ENCODE measurements at places on chromosomes 3 and 15.
A peak's percentile ranks its signal among the peaks of the same experiment; 100 is the strongest.

DNA sequence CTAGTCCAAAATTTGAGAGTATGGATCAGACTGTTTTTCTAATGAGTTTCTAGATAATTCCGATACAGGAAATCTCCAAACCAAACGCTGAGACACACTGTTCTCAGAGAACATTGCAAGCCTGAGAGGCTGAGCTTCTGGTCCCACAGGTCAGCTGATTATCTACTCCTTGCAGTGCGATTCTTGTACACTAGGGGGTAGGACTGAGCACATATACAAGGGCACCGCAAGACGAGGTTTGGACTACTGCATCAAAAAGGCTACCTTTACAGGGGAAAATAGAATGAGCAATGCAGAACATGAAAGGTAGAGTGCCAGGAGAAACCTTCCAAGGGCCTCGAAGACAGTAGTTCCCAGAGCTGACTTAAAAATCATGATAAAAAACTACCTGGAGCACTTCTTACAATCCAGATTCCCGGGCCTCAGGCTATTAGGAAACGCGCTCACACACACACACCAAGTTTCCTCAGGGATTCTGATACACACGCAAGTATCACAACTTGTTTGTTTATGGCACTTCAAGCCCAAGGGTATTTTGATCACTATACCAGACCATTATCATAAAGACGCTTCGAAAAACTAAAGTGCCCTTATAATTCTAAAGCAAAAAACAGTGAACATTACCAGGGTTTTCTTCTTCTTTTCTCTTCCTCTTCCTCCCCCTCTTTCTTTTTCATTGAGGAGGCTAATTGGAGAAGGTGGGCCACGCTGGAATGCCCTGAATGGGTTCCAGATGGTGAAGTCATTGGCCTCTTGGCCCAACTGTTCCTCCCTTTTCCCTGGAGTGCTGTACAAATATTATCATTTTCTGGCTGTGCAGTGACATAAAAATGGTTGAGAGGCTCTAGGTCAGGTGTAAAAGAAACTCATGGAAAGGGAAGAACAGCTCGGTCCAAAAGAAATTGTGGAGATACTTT is 61.8 kb downstream of the SLC12A8 start:
- DNase-seq = no peak

GRCh38 chr3:79097964-79098660 is 669.7 kb downstream of the ROBO1 start:
- peak; percentile 77 for DNase-seq

DNA sequence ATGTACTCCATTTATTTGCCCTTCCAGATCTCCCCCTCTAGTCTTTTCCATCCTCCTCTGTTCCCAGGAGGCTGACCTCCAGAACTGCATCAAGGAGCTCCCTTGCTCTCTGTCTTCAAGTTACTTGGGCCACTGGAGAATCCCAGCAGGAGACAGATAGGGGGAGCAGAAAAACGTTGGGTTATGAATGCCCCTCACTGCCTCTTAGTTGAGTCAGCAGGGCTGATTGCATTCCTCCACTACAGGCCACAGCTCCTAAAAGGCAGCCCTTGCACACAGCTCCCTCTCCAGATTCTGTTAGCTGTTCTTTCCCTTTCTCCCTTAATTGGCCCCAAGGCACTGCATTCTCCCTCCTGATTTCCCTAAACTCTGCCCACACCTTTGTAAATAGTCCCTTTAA is 12.4 kb upstream of the CEP152 start:
- peak; percentile 71 for DNase-seq

- DNase-seq = no peak
Observed at GRCh38 chr3:70789878-70790277, 477.4 kb upstream of the MDFIC2 start.

DNA sequence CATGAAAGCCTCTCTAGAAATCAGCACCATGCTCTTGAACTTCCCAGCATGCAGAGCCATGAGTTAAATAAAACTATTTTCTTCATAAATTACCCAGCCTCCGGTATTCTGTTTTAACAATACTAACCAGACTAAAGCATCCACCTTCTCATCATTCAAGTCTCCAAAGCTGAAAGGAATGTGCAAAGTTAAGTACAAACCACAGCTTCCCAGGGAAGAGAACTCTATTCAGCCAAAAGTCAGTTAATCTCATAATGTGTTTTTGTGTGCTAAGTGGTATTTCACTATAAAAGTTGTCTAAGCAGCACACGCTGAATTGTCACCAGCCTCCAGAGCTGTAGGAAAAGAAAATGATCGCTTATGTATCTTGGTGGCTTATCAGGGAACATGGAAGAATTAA is 135.5 kb upstream of the KCNH8 start:
- DNase-seq = no peak

- DNase-seq = peak; percentile 37
Observed at GRCh38 chr3:8657804-8658305, 13.3 kb upstream of the SSUH2 start.

DNA sequence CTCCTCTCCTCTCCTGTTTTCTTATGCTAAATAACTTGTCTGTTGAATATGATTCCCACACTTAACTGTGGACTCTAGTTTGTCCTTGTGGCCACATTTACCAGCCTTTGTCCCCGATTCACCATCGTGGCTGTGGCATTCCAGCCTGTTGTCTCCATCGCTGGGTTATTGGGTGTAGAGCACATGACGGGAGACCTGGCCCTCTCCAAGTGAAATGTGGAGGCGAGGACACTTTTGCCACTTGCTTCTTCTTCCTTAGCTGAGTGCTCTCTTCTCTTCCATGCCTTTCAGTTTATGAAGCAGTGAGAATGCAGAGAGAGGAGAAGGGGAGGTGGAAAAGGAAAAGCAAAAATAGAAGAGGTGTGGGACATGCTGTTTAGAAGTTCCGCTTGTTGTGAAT is 61.5 kb upstream of the SAMMSON start:
- DNase-seq = no peak

- peak; percentile 69 for DNase-seq
Observed at GRCh38 chr15:88454867-88455810, 12.0 kb downstream of the MRPL46 start.

GRCh38 chr3:119194237-119195150 is 21.1 kb downstream of the UPK1B start:
- peak; percentile 72 for DNase-seq

Data from fibroblast of skin of back (primary cell).